Upper lobe of left lung (tissue), 6 donors: ENCODE measurements at places on chromosomes 4 and X. TPM values are rescaled to one million over a fixed set of nuclear protein-coding genes. Genes with fewer than 3 reads are reported as not detected.

Gene TIGD4
- total RNA-seq: 0.67 TPM

Gene DCAF8L2
- total RNA-seq: not detected

Gene CLDN34
- total RNA-seq: 1.5 TPM

Gene PAGE2B
- not detected for total RNA-seq

- no peaks in the 10 kb centered on the region for H3K4me1 ChIP-seq
- no peaks in the 10 kb centered on the region for H3K36me3 ChIP-seq
- no peak overlapping the region for H3K4me3 ChIP-seq
- no peaks in the 10 kb centered on the region for H3K27me3 ChIP-seq
- DNase-seq: no peak
These were observed 83.5 kb downstream of the CNKSR2 start for GRCh38 chrX:21457718-21458117.

- peak overlapping the region; percentile 88 for H3K27ac ChIP-seq
- no peaks in the 10 kb centered on the region for H3K36me3 ChIP-seq
- no peak for DNase-seq
- no peaks in the 10 kb centered on the region for H3K27me3 ChIP-seq
These were observed 29.0 kb upstream of the TLR2 start for GRCh38 chr4:153655002-153655541.

- no peak overlapping the region for H3K4me3 ChIP-seq
- no peaks in the 10 kb centered on the region for H3K27me3 ChIP-seq
- H3K27ac ChIP-seq: no peak overlapping the region
- DNase-seq: no peak
- peaks cover 3% of the 10 kb centered on the region for H3K4me1 ChIP-seq
These were observed 48.6 kb upstream of the SHISA3 start for GRCh38 chr4:42348692-42349091.

DNA sequence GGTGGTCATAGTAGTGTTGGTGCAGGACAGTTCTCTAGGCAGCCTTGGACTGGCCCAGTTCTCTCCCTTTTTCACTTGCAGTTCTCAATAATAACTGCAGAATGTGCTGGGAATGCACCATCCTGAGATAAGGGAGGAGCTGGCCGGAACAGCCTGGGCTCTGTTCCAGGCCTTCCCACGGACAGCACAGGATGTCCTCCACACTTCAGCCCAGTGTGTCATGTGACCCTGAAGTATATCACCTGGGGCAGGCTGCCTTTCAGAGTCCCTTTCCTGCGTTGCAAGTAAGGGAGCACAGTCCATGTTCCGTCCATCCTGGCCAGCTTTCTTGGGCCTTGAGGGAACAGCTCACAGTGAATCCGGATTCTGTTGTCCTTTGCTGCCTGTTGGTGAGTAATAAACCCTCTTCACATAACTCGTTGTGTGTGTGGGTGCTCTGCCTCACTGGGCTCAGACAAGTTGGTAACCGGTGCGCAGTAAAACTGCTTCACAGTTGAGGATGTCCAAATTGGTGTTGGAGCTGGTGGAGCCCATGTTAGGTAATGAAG, 32.3 kb upstream of the BBS12 start:
- H3K27ac ChIP-seq: no peak overlapping the region
- no peaks in the 10 kb centered on the region for H3K27me3 ChIP-seq
- H3K4me3 ChIP-seq: no peak overlapping the region
- no peaks in the 10 kb centered on the region for H3K36me3 ChIP-seq

- no peaks in the 10 kb centered on the region for H3K36me3 ChIP-seq
- H3K4me1 ChIP-seq: no peaks in the 10 kb centered on the region
- H3K27me3 ChIP-seq: no peaks in the 10 kb centered on the region
These were observed 99.5 kb downstream of the EFHC2 start for GRCh38 chrX:44244008-44244407.

DNA sequence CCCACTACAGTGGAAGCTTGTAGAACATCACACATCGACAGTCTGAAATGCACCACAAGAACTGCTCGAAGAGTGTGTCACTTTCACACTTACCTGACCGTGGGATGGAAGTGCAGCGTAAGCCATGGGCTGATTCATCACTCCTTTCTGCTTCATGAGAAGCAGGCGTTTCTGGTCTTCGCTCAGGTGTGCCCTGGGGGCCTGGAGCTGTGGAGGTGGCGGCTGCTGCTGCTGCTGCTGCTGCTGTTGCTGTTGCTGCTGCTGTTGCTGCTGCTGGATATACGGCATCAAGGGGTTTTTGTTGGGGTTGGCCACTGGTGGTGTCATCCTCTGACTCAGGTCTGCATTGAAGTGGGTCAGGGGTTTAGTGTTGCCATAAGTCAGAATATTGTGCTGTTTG, 223.6 kb downstream of the MGST2 start:
- H3K27ac ChIP-seq: no peak overlapping the region
- H3K4me3 ChIP-seq: no peak overlapping the region
- peaks cover 18% of the 10 kb centered on the region for H3K4me1 ChIP-seq
- H3K27me3 ChIP-seq: no peaks in the 10 kb centered on the region

GRCh38 chr4:16707874-16708273, 190.6 kb downstream of the LDB2 start:
- no peak overlapping the region for H3K27ac ChIP-seq
- no peaks in the 10 kb centered on the region for H3K27me3 ChIP-seq
- H3K36me3 ChIP-seq: no peaks in the 10 kb centered on the region

GRCh38 chr4:82372517-82373485, 990 bp downstream of the HNRNPD start:
- H3K4me3 ChIP-seq: peak overlapping the region; percentile 76
- H3K27ac ChIP-seq: peak overlapping the region; percentile 100

GRCh38 chrX:54044126-54044876, at the start of gene PHF8:
Gene PHF8, minus strand, starts transcription at chrX:54044473. Its CDS starts 1,745 bp downstream, at chrX:54042728.
- peaks cover 5% of the 10 kb centered on the region for H3K4me1 ChIP-seq
- H3K27ac ChIP-seq: peak within 1 kb of the TSS; percentile 95
- H3K27me3 ChIP-seq: no peaks in the 10 kb centered on the region

- no peaks in the 10 kb centered on the region for H3K27me3 ChIP-seq
- H3K27ac ChIP-seq: peak overlapping the region; percentile 82
- no peaks in the 10 kb centered on the region for H3K36me3 ChIP-seq
- H3K4me1 ChIP-seq: peaks cover 81% of the 10 kb centered on the region
These were observed 58.1 kb downstream of the MAML3 start for GRCh38 chr4:140095694-140096482.

DNA sequence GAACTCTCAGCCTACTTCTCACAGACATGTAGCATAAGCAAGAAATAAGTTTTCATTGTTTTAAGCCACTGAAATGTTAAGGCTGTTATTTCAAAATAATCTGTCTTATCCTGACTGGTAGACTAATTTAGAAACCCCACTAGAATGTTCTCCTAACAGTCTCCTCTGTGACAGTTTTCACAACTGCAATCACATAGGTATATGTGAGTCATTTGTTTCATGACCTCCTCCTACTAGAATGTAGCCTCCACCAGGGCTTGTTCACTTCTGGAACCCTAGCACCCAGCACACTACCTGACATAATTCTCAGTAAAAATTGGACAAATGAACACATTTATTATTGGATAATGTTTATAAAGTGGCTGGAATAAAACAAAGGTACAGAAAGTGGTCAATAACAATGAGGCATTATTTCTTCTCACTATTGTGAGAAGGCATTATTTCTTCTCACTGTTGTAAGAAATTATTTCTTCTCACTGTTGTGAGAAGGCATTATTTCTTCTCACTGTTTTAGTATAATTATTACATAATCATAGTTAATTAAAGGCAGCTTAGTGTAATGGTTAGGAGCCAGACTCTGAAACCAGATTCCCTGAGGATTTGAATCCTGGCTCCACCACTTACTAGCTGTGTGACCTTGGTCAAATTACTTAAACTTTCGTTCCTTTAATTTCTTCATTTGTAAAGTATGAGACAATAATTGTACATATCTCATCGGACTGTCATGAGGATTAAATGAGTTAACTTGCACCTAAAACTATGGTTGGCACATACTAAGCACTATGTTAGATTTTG, 251.5 kb downstream of the RASL11B start:
- H3K4me1 ChIP-seq: no peaks in the 10 kb centered on the region
- DNase-seq: no peak
- no peak overlapping the region for H3K27ac ChIP-seq
- no peaks in the 10 kb centered on the region for H3K27me3 ChIP-seq

DNA sequence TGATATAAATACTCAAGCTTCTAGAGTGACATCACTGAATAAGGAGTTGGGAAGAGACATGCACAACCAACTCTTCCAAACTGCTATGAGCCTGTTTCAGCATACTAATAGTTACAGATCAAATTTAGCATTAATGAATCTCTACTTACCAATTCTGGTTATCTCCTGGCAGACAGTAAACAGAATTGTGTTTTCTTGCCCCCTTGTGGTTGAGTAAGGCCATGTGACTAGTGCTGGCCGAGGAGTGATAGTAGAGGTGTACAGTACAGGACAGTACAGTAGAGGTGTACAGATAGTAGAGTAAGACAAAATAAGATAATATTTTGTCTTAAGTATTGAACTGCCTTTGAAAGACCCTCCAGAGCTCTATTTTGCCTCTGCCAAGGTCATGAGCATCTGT, 681.4 kb downstream of the GABRG1 start:
- H3K4me1 ChIP-seq: no peaks in the 10 kb centered on the region
- no peak for DNase-seq
- no peak overlapping the region for H3K27ac ChIP-seq
- H3K27me3 ChIP-seq: no peaks in the 10 kb centered on the region
